ENCODE measurements at places on chromosomes 11 and 22. TPM values are rescaled to one million over a fixed set of nuclear protein-coding genes. Genes with fewer than 3 reads are reported as not detected.
A peak's percentile ranks its signal among the peaks of the same experiment; 100 is the strongest.

GRCh38 chr11:47189100-47189834, 3.0 kb upstream of the PACSIN3 start:
- no peaks in the 10 kb centered on the region for H3K27me3 ChIP-seq
- no peak overlapping the region for H3K27ac ChIP-seq
- no peaks in the 10 kb centered on the region for H3K36me3 ChIP-seq
- H3K4me3 ChIP-seq, result no peak overlapping the region
- no peak for DNase-seq

DNA sequence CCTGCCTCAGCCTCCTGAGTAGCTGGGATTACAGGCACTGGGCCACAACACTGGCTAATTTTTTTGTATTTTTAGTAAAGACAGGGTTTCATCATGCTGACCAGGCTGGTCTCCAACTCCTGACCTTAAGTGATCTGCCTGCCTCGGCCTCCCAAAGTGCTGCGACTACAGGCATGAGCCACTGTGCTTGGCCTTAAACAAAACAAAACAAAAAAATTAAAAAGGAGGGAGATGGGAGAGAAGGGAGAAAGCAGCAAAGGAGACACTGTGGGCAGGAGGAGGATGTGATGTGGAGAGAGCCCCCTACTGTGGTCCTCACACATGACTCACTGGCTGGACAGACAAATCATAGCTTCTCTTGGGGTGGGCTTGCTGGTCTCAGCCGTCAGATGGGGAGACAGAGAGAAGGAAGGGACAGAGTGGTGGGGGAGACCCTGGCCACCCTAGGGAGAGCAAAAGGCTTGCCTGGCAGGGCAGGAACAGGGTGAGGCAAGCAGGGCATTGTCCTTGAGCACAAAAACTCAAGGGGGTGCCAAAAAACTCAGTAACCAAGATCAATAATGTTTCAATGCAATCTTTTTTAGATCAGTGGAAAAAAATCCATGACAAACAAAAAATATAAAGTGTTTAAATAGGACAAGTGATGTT, 31.6 kb downstream of the TPST2 start:
- no peaks in the 10 kb centered on the region for H3K4me1 ChIP-seq
- H3K36me3 ChIP-seq, result no peaks in the 10 kb centered on the region
- H3K4me3 ChIP-seq, result no peak overlapping the region

GRCh38 chr11:119684361-119685110, 44.5 kb downstream of the NECTIN1 start:
- H3K4me1 ChIP-seq, result peaks cover 13% of the 10 kb centered on the region
- H3K4me3 ChIP-seq, result no peak overlapping the region
- H3K27me3 ChIP-seq, result no peaks in the 10 kb centered on the region
- H3K36me3 ChIP-seq, result no peaks in the 10 kb centered on the region
- DNase-seq, result peak; percentile 51

RIC8A gene
- 106 TPM for total RNA-seq
